Left cardiac atrium (tissue), 4 donors: ENCODE measurements at places on chromosomes 6 and 20.

DNA sequence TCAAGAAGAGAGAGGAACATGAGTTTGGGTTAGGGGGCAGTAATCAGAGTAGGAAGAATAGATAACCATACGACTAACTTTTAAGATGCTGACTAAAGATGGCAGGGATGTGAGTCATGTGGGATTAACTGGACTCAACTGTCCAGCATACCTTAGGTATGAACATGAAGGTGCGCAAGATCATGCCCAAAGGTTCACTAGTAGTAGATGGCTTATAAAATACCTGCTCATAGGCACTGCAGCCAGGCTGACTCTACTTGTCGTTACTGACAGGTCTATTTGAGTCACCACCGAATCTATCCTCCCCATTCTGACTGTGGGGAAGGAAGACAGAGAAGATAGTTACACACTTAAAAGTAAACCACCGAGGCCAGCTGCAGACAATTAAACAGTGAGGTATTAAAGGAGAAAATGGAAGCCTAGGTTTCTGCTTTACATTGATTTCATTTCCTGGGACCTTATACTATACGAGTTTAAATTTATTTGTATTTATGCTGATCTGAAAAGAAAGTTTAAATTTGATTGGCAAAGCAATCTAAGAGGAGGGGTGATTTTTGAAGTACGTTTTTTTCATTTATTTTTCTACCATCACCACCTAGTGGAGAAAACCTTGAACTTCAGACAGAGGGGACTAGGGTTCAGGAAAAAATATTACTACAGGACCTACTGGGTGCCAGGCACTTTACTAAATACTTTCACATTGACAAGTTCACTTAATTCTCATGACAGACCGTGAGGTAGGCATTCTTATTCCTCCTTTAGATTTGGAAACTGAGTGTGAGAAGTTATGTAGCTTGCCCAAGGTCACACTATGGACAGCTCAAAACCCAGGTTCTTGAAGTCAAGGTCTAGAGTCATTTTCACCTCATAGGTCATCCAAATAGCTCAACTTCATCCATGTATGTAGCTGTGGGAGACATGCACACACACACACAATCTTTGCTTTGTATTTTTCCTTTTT is 4.0 kb upstream of the WRNIP1 start:
- DNase-seq, result no peak

- DNase-seq, result no peak
Measured at GRCh38 chr6:159760602-159761057, 1.2 kb upstream of the ACAT2 start.

DNA sequence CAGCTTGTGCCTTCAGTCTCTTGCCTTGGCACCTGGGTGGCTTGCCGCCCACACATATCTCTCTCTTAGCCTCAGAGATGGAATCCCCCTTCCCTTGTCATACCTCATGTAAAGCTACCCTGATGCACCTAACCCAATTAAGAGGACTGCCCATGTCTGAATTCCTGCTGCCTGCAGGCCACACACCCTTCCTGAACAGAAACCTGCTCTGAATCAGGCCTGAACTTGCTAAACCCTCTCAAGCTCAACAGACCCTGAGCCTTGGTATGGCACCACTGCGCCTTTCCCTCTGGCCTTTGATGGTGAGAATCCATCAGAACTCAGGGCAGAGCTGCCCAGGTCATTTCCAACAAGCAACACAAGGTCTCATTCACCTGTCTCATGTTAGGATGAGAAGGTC is 5.2 kb downstream of the RAET1G start:
- DNase-seq, result no peak

DNA sequence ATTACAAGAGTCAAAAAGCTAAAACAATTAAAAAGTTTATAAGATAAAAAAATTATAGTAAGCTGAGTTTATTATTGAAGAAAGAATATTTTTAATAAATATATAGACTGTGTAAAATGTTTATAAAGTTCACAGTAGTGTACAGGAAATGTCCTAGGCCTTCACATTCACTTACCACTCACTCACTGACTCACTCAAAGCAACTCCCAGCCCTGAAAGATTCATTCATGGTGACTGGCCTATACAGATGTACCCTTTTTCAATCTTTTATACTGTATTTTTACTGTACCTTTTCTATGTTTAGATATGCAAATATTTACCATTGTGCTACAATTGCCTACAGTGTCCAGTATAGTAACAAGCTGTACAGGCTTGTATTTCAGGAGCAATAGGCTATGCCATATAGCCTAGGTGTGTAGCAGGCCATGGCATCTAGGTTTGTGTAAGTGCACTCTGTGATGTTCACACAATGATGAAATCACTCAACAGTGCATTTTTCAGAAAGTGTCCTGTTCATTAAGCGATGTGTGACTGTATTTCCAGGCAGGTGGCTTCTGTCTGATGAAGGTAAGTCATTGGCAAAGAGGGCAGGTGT is 130.2 kb downstream of the BTBD3 start:
- DNase-seq, result no peak

DNA sequence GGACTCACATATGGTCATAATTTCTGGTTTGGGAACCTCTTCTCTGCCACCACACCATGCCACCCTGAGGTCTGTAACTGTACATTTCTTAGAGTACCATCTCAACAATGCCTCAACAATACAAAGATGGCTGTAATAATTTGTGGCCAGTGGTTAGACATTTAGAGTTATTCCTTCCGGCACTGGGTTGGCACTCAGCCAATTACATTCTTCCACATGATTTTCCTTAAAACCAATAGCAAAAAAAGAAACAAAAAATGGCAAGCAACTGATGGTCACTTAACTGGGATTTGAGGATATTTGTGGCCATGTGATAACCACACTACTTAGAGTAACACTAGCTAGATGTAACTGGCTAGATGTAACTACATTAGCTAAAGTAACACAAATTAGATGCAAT is 79.9 kb downstream of the SEL1L2 start:
- DNase-seq, result no peak

GRCh38 chr6:168116975-168117899 is 38.2 kb upstream of the FRMD1 start:
- no peak for DNase-seq

- no peak for DNase-seq
Measured at GRCh38 chr6:51514748-51515402, 572.5 kb downstream of the PKHD1 start.

DNA sequence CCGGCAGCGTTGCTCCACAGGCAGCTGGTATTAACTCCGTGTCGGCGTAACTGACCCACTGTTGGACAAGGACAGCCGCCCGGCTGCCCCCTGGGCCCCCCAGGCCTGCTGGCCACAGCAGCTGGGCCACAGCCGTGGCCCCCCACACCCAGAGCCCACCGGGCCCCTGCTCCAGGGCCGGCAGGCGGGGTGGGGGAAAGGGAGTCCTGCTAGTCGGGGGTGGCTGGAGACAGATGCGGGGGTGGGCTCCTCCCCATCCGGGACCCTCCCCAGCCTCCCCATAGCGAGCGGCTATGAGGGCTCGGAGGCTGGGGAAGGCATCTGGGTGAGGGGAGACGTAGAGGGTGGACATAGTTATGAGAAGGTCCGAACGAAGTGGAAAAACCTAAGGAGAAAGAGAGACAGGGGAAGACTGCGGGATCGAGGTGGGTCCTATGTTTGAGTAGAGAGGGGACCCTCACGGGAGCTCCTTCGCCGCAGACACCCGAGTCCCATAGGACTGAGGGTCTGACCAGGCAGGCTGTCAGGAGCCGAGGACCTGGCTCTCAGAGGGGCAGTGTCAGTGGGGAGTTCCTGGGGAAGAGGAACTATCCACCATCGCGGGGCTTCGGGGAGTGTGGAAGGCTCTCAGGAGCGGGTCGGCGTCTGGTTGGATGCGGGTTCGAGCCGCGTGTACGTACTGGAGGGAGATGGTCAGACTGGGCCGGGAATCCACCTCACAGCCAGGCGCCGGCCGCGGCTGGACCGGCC is 511 bp downstream of the VARS1 start:
- DNase-seq, result no peak

- no peak for DNase-seq
Measured at GRCh38 chr6:15433511-15433861, 187.6 kb downstream of the JARID2 start.

DNA sequence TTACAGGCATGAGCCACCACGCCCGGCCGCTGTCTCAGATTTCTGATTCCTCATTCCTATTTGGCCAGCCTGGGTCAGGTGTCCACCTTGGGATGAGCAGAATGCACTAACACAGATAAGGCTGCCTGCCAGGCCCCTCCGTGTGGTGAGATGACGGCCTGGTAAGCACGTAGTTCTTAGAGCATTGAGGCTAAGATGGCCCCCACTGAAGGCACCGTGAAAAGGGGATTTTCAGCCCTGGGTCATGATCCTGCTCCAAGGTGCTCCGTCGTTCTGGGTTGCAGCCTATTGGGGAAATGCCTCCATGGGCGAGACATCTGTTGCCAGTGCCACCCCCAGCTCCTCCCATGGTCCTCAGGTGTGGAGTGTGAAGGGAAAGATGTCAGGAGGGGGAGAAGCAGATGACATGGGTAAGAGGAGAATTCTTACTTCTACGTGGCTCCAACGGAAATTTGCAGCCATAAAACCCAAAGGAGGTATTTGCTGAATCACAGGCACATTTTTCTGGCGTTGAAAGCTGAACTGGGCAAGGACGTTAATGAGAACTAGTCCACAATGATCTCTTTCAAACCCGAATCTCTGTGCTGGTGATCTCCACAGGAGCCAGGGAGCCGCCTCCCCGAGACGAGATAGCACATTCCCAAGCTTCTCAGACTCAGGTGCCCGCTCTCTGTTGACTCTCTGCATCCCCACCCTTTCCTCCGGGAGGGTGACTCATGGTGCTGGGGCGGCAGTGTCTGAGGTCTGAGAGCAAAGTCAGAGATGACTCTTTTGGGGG is 34.0 kb upstream of the BMP6 start:
- peak; percentile 43 for DNase-seq

GRCh38 chr6:105292689-105293339 is 110.1 kb downstream of the PREP start:
- DNase-seq, result no peak

DNA sequence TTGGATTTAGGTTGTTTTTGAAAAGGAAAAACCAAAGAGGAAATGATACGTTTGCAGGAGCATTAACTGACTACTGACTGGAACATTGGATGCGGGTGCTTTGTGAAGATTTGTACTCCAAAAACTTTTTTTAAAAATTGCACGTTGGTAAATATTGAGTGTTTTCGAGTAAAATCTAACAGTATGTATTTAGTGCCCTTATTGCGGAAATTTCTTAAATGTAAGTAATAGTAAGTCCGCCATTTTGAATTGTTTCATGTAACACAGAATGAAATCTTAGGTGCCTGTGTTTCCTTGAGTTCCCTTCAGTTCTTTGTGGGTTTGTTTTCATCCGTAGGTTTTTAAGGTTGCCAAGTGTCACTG is 15.2 kb upstream of the LIN28B start:
- no peak for DNase-seq

- DNase-seq, result no peak
Measured at GRCh38 chr6:121592261-121592935, 157.0 kb downstream of the GJA1 start.

DNA sequence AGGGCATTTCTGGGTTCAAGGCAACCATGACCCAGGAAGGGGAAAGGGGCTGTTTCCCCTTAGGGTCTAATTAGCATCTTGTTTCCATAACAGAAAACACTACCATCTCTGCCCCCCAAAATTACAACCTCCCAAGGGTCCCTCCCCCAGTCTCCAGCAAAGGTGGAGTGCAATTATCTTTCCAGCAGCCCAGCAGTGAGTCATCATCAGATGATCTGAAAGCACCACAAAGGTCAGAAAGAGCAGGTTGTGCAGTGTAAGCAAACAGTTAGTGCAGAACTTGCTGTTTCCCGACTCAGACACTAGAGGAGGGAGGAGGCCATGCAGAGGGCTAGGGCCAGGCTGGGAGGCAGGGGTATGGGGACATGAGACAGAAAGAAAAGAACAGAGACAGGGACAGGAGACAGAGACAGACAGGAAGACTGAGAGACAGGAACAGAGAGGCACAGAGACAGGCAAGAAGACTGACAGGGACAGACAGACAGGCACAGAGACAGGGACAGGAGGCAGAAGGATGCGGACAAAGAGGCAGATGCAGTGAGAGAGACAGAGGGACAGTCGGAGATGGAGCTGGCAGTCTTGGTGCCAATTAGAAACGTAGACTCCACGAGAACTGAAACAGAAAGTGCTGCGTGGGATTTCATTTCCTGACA is 62.5 kb downstream of the PYGB start:
- DNase-seq, result no peak

GRCh38 chr6:137820425-137820824 is 46.6 kb upstream of the TNFAIP3 start:
- no peak for DNase-seq

DNA sequence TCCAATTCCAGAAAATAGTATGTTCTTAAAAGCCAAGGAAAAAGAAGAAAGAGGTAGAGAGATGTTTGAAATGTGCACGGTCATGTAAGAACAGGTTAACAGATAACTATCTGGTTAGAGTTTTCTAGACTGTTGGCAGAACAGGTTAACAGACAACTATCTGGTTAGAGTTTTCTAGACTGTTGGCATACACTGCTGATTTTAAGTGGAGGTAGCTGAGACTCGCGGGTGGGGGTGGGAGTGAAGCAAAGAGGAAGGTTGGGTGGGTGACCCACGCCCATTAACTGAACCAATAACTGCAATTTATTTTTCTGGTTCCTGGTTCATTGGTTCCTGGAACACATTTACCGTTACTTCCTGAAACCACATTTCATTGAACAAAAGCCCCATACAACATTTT is 157.5 kb downstream of the ELOVL4 start:
- DNase-seq, result no peak

DNA sequence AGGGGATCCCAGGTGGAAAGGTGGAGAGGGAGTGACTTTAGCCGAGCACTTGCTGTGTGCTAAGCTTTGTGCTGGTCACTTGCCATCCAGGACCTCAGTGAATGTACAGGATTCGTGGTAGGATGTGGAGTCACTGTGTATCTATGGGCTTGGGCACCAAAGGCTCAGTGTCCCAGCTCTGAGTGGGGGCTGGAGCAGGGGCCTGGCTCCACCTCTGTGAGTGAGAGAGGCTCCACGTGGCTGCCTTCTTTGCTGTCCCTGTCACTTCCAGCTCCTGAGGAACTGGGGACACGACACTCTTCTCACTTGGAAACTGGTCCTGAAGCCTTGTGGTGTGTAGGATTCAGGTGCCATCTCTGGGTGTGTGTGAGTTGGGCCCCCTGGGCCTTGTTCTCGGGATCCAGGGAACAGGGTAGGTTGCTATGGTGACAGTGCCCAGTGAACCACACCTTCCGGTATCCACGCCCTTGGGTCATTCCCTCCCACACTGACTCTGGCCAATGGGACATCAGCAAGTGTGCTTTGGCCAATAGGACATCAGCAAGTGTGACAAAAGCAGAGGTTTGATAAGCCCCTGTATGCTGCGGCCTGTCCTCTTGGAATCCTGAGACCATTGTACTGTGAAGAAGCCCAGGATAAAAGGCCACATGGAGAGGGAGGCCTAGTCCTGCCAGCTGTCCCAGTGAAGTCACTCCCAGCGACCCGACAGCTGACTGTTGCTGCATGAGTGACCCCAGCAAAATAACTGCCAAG is 87.7 kb downstream of the CDH22 start:
- peak; percentile 40 for DNase-seq

DNA sequence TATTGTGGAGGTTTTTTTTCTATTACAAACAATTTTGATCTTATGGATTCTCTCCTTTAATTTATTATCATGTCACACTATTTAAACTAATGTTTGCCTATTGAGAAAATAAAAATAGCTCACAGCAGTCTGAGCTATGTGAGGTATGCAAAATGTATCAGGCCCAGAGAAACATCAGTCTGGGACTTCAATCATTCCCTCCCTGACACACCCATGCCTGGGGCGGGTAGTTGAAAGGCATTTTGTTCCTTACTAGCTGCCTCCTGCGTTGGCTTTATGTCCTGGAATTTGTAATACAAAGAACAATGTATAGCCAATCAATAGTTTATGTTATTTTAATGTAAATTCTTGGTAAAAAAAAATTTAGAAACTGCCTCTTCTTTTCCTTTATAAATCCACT is 403.3 kb downstream of the EPM2A start:
- no peak for DNase-seq

- DNase-seq, result no peak
Measured at GRCh38 chr6:131427434-131428058, 145.5 kb upstream of the ARG1 start.
